ENCODE measurements at places on chromosomes 13 and 19.

DNA sequence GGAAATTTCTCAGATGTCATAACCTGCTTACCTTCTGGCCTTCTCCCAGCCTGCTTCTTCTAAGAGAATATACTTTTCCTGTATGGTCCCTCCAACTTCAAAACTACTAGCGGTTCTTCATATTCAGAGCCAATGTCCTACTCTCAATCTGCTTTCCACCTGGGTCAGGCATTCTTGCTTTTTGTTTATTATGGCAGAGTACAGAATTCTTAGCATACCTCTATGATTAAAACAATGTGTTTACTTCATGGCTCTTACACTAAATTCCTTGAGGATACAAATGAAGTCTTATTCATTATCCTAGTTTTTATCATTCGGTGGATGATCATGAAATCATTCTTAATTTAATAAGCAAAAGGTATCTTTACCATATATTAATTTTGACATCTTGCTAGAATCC lies 484.2 kb upstream of the SLITRK1 start:
- DNase-seq: no peak

- no peak for DNase-seq
Observed at GRCh38 chr13:81540777-81541176, 1199.9 kb upstream of the SPRY2 start.

- peak; percentile 87 for DNase-seq
Observed at GRCh38 chr19:46860125-46860845, 512 bp upstream of the ARHGAP35 start.

DNA sequence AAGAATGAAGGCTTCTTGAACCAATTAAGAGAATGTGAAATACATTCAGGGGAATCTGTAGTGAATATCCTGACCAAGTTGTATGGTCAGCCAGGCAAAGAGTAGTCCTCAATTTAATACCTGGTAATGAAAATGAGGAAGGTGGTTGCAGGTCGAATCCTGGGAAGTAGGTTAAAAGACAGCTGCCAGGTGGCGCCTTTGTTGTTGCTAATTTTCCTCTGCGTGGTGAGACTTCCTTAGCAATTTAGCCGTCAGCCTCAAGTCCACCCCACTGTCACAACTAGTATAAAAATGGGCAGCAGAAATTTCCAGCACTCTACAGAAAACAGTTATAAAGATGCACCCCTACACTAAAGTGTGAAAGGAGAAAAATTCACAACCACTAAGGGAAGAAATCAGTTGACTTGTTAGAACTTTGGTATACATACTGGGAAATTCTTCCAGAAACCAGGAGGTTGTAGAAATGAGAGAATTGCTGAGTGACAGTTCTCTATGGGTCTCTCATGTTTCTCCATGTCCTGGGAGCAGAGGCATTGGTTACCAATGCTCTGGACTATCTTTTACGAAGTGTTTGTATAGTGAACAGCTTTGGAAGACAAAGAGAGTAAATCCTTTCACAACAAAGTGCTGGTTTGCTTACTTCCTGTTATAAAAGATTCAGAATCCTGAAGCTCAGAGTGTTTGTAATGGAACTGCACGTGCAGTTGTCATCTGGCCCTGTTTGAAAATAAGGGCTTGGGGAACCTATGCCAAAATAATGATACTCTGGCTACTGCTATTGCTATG lies 235.9 kb downstream of the NHLRC3 start:
- no peak for DNase-seq

- DNase-seq: no peak
Observed at GRCh38 chr19:28644169-28644775, 568.7 kb downstream of the UQCRFS1 start.

GRCh38 chr13:55497486-55497885 lies 1643.2 kb upstream of the PRR20A start:
- DNase-seq: no peak

GRCh38 chr19:50039968-50040367 lies 14.2 kb downstream of the ZNF473 start:
- no peak for DNase-seq

- DNase-seq: no peak
Observed at GRCh38 chr19:6103217-6103644, 7.1 kb downstream of the RFX2 start.

- no peak for DNase-seq
Observed at GRCh38 chr13:73623281-73623680, 510.9 kb downstream of the KLF12 start.

DNA sequence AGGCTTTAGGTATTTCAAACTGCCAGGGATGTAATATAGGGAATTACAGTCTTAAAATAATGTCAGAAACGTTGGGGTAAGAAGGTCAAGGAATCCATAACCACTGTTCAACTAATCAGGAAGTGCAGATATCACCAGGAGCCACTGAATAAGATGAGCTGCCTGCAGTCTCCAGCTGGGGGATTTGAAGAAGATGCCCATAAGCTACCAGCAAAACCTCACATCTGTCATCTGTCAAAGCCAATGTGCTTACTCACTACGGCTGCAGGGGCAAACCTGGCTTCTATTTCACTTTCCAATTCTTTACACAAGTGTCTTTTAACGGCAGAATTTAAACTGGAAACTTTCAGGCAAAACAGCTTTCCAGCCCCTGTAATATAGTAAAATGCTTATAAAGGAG lies 1410.1 kb upstream of the ATXN8OS start:
- DNase-seq: no peak

- no peak for DNase-seq
Observed at GRCh38 chr19:5216141-5216847, 124.3 kb downstream of the PTPRS start.

DNA sequence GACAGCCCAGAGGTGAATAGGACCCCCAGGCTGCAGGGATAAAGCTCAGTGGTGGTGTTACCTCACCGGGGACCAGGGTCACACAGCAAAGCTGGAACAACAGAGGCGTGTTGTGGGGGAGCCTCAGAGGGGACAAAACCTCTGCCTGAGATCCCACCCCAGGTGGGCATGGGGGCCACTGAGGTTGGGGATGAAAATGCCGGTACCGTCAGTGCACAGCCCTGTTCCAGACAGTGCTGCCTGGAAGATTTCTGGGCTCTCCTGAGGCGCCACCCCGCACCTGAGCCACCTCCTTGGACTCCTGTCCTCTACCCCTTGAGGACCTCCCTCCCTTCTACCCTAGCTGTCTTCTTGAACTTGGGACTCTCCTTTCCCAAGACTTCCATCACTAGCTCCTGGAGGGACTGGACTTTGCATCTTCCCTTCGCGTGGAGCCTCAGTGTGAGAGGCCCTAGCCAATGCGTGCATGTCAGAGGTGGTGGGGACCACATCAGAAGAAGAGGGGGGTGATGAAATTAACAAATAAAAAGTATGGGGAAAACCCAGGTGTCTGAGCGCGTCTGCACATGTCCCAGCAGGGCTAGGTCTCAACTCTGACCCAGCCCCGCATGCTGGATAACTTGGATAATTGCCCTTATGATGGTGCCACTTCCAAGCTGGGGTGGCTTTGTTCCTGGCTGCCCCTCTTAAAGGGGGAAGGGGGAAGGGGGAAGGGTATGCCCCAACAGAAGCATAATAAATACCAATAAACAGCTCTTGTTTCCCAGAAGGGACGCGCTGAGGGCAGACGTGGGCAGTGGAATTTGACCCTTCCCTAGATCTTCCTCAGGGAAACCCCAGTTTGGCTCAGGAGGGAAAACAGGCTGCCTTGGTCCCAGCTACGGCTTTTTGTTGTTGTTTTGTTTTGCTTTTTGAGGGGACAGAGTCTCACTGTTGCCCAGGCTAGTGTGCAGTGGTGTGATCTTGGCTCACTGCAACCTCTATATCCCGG lies 11.6 kb downstream of the CNFN start:
- DNase-seq: no peak

DNA sequence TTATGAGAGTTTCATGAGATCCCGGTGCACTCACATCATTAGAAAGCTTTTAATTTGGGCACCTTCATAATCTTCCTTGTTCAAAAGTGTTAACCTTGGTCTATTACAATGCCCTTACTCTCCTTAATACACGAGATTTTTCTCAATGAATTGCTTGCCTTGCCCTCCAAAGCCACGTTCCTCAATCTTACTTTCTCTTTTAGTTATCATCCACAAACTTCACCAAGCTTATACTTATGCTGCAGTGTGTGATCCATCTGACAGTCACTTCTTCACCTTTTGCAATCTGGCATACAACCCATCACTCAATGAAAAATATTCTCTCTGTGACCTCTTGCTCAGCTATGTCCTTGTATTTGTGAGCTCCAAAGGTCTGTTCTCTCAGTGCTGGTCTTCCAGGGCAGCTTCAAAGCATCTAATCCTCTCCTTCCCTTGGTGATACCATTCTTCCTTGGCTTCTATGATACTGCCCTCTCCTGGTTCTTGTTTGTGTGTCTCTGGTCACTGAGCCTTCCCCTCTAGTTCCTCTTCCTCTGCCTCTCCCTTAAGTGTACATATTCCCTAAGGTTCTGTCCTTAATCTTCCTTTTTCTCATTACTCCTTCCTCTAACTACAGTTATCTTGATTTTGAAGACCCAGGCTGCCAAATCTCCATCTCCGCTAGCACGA lies 202.2 kb upstream of the STARD13 start:
- no peak for DNase-seq

DNA sequence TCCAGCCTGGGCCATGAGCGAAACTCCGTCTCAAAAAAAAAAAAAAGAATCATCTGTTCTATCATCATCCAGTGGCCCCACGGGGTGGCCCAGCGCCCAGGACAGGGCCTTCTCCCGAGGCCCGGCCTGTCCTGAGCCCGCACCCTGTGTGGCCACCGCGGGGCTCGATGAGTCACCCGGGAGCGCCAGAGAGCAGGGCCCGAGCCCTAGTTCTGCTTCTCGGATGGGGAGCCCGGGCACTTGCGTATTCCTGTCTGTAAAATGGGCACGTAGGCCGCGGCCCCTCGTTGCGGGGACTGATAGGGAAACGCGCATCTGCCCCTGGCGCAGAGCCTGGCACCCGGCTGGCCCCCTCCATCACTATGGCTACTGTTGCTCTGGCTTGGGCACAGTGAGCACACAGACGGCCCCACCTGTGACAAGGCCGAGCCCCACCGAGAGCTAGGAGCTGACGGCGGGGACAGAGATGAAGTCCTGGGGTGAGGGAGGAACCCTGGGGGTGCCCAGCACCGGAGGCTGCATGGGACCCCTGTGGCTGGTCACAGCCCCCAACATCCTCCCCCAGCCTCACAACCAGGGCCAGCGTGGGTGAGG lies 21.3 kb upstream of the UQCR11 start:
- DNase-seq: no peak

GRCh38 chr19:18141031-18141430 lies 11.9 kb upstream of the PIK3R2 start:
- no peak for DNase-seq

DNA sequence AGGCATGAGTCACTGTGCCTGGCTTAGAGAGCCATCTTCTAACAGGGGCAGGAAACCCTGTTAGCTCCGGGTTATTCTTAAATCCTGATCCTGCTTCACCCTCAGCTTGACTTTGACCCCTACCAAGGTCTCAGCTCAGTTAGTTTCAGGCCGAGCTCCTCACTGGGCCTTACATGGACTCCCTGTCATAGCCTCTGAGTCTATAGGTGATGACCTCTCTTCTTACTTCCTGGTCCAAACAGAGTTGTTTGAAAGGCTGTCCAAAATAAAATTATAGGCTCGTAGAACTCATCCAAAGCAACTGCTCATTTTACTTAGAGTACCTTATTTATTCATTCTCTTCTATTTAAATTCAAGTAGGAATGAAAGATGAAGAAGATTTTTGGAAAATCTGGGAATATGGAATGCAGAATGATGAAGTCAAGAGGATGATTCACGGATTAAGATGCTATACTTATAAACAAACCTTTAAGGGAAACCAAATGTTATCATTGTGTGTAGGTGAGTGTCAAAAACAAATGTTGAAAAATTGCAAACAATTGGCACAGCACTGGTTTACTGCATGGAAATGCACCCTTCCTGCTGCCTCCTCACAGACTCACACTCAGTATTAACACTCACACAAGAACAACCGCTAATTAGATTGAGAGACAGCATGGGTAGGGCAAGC lies 174.1 kb downstream of the RGCC start:
- DNase-seq: no peak

- no peak for DNase-seq
Observed at GRCh38 chr13:90105276-90105675, 1242.2 kb upstream of the MIR17HG start.

GRCh38 chr19:47371261-47371660 lies 22.1 kb downstream of the DHX34 start:
- no peak for DNase-seq

- no peak for DNase-seq
Observed at GRCh38 chr13:19062019-19062646, 119.5 kb downstream of the TUBA3C start.

- no peak for DNase-seq
Observed at GRCh38 chr19:47375694-47376588, 26.8 kb downstream of the DHX34 start.

DNA sequence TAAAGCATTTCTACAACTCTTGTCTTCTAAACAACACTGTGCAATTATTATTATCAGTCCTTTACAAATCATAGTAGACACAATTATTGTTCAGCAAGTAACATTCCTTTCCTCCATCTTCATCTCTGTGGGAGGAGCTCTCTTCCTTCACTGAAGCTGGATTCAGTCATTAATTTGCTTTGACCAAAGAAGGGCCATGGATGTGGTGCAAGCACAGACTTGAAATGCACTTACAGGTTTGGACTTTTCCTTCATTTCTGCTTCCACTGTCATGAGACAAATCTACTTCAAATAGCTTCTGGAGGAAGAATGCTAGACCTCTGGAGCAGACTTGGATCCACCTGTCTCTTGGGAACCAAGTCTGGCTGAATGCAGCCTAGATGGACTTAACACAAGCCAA lies 336.6 kb upstream of the SLITRK6 start:
- no peak for DNase-seq

DNA sequence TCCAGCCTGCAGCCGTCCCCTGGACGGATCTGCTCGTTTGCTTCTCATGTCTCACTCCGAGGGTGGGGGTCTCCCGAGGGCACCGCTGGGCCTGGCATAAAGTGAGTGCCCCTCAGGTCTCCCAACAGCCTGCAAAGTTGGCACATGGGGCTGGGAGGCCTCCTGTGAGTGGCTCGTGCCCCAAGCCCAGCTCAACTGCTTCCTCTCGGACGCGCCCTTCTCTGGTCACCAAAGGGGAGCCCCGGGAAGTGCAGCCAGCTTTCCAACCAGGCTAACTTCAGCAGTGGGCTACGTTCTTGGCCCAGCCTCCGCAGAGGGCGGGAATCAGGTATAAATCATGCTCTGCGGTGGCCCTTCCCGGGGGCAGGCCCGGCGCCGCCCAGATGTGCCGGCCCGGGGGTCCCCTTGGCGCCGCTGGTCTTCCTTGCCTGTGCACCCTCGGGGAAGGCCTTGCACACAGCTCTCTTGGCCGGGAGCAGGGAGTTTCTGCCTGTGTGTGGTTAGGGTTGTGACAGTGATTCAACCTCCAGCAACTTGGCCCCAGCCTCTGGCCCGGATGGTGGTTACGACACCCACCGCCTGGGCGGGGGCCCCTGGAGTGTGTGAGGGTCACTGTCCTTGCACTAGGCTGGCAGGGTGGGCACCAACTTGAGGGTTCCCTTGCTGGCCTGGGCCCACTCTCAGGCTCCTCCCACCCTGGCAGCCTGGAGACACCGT lies 20.7 kb downstream of the CEBPG start:
- DNase-seq: no peak

- DNase-seq: no peak
Observed at GRCh38 chr13:81275666-81276258, 934.8 kb upstream of the SPRY2 start.

All from esophagus squamous epithelium (tissue), 5 donors.